ENCODE measurements at places on chromosomes 4 and X.
A peak's percentile ranks its signal among the peaks of the same experiment; 100 is the strongest.

- no peak for DNase-seq
Observed at GRCh38 chr4:37680089-37680488, 6.1 kb downstream of the RELL1 start.

DNA sequence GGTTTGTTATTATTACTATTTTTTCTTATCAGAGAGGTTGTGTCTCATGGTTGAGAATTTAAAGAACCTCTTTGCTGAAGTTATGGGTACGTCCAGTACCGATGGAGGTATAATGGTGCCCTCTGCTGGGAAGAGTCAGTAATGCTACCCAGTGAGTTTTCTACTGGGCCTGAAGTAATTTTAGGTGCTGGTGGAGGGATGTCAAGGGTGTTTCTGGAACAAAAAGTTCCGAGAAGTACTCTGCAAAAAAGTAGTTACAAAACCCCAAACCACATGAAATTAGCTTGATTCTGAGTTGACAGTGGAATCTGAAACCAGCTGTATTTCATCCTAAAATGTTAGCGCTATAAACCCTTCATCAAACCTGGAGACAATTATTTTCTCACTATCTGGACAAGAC, 102.5 kb upstream of the MID1 start:
- DNase-seq: peak; percentile 8

DNA sequence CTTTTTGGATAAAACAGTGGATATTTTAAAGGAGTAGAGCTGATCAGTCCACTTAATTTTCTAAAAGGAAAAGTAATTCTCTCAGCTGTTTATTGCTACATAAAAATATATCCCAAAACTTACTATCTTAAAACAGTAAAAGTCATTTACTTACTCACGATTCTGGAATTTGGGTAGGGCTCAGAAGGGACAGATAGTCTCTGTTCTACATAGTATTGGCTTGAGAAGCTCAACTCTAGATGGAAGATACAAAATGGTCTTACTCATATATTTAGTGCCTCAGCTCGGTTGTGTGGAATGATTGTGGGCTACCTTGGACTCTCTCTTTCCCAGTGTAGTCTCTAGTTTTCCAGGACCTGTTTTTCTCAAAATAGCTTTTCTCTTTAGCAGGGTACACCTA, 691.5 kb upstream of the POU3F4 start:
- DNase-seq: no peak

DNA sequence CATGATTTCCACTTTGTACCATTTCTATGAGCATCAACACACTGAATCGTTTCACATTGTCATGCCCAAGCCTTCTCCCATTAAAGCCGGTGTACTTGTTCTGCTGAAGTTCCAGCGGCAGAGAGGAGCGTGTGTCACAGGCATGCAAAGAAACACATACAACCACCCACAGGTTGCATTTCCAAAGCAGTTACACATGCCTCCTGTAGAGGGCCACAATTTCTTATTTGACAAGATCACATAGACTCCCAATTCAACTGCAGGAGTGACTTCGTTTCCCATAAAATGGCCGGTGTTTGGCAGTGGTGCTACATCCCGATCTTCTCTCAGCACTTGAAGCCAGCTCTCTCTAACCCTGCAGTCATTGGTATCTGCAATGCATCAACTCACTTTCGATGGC, 992.6 kb downstream of the NLGN4X start:
- no peak for DNase-seq

GRCh38 chr4:81631958-81632441, 160.3 kb upstream of the RASGEF1B start:
- no peak for DNase-seq

DNA sequence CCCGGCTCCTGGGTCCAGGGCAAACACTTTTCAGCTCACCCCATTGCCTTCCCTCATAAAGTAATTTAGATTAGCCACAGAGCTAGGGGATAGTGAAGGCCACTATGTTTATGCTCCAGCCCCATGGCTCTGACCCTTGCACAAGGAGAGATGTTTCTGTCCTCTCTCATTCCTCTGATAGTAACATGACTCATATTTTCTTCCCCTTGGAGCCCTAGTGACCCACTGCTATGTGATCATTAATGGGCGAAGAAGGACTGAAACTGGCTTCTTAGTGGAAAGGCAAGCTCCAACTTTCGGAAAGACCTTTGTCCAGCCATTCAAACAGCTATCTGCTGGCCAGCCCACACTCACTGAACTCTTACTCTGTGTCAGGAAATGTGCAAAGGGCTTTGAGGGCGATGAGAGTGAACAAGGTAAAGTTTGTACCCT, 12.3 kb downstream of the CLDN2 start:
- no peak for DNase-seq

- DNase-seq: no peak
Observed at GRCh38 chrX:148806145-148806870, 305.9 kb downstream of the AFF2 start.

- DNase-seq: no peak
Observed at GRCh38 chr4:169385376-169385775, 114.6 kb upstream of the SH3RF1 start.

DNA sequence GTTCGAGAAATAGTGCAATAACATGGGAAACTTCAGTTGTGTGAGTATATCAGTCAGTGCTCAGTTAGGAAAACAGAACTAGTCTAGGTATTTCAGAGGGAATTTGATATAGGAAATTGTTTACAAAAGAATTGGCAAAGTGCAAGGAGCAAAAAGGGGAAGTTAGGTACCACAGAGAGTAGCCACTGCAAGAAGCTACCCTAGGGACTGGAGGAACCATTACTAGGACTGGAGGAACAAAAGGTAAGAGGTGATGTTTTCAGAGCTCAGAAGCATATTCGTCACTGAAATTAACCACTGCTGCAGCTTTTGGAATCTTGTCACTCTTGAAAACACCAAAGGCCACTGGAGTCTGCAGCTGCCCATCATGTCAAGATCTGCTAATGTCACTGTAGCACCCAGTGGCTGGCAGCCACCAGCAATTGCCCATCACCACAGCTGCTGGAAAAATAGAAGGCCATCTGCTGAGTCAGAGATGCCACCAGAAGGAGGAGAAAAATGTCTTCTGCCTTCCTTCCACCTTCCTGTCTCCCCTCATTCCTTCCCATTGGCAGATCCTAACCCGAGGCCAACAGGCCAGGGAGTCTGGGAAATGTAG, 160.6 kb upstream of the RPS6KA3 start:
- no peak for DNase-seq

DNA sequence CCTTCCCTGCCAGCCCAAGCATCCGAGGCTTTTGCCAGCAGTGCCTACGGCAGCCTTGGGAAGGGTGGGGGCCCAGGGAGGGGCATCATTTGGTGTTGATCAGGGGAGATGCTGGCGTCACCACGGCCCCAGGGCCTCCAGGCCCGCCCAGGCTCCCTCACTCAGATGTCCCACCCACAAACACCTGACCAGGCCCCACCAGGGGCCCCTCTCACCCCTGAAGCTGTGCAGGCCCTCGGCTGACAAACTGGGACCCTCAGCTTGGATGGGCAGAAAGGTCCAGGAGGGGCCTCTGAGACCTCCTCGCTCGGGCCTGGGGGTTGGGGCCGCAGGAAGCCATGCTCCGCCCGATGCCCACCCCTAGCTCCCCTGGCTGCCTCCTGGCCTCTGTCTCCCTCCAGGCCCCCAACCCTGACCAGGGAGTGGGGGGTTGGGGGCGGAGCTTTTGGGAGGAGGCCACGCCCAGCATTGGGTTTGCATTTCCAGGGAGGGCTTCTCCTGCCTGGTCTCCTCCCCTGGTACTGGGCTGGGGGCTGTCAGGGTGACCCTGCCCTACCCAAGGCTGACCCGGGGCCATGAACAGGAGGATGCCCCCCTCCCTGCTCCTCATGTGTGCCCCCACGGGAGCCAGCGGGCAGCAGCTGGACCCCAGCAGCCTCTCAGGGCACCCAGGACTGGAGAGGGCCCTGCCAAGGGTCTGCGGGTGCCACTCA, 33.4 kb upstream of the SPON2 start:
- DNase-seq: no peak

- DNase-seq: no peak
Observed at GRCh38 chrX:154043003-154043763, 23.5 kb upstream of the IRAK1 start.

GRCh38 chr4:150387981-150388380, 194.0 kb upstream of the MAB21L2 start:
- DNase-seq: no peak

DNA sequence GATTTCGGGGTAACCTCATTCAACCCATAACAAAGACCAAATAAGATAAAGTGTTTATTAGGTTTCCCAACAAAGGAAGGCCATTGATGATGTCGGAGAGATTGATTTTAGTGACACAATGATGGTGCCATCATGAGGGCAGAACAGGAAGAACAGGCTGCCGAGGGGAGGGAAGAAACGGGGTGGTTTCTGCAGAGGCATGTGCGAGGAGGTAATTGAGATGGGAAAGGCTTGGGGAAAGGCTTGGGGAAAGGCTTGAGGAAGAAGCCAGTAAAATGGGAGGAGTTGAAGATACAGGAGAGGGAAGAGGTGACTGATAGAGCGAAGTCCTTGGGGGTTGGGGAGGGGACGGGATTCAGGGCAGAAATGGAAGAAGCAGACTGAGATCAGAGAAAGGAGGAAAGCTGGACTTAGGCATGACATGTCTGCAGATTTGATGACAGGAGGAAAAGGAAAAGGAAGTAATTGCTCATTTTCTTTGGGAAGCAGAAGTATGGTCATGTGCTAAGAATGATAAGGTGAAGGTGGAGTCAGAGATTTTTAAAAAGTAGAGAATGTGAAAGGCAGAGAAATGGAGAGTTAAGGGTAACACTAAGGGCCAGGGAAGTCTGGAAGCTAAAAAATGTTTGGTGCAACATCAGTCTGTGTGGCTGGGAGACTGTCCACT, 6.0 kb downstream of the HPSE start:
- DNase-seq: no peak

DNA sequence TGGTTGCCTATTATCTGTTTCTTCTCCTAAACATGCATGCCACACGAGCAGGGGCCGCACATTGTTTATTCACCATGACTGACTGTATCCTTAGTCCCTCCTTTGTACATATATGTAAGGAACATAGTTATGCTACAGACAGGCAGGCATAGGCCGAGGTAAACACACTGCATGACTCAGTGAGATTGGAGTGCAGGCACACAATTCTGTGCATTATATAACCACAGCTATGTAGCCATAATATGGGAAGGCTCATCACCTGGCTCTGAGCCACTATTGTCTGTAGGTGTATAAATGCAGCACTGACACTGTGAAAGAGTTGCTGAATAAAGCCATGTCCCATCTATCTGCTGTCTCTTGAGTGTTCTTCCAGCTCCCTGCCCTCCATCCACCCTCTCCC, 431.6 kb downstream of the IDS start:
- no peak for DNase-seq

- DNase-seq: no peak
Observed at GRCh38 chr4:182175788-182176519, 67.2 kb upstream of the TENM3 start.

DNA sequence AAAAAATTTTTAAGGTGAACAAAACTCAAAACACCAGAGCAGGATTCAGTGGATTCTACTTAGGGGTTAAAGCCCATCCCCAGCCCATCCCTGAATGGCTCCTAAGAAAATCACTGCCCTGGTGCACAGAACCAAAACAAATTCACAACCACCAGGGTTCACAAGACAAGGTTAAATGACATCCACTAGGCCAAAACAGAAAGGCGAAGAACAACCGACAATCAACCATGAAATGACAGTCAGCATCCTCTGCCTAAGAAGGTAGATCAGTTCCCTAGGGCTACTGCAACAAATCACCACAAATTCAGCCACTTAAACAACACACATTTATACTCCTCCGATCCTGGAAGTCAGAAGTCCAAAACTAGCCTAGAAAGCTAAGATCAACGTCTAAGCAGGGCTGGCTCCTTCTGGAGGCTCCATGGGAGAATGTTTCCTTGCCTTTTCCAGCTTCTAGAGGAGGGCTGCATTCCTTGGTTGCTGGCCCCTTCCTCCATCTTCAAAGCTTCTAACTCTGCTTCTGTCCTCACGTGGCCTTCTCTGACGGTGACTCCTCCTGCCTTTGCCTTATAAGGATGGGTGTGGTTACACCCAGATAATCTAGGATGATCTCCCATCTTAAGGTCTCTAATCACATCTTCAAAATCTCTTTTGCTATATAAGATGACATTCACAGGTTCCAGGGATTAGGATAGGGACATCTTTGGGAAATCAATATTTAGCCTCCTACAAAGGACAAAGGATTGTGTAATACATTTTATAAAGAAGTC, 1.8 kb downstream of the CCNQ start:
- no peak for DNase-seq

GRCh38 chr4:151481813-151482212, 72.8 kb downstream of the FHIP1A start:
- DNase-seq: no peak

DNA sequence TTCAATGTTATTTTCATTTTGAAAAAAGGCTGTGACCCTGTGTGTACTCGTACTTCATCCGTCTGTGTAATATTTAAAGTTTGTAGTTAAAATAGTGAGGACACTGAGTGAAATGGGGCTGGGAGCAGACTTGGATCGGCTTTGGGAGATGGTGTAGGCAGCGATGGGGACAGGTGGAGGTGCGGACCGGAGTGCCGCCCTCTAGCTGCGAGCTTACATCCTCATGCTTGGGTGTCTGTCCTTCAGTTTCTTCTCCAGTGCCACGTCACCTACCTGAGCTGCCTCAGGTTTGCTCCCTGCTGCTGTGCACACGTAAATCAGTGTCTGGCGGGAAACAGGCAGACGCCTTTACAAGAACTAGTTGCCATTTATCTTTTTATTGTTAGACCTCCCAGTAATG, 146.1 kb downstream of the GPR143 start:
- no peak for DNase-seq

- no peak for DNase-seq
Observed at GRCh38 chr4:140156529-140157171, 2.7 kb upstream of the MAML3 start.

GRCh38 chr4:67922697-67923096, 38.9 kb upstream of the TMPRSS11D start:
- DNase-seq: no peak

- no peak for DNase-seq
Observed at GRCh38 chr4:84666439-84666838, 83.5 kb downstream of the CDS1 start.

DNA sequence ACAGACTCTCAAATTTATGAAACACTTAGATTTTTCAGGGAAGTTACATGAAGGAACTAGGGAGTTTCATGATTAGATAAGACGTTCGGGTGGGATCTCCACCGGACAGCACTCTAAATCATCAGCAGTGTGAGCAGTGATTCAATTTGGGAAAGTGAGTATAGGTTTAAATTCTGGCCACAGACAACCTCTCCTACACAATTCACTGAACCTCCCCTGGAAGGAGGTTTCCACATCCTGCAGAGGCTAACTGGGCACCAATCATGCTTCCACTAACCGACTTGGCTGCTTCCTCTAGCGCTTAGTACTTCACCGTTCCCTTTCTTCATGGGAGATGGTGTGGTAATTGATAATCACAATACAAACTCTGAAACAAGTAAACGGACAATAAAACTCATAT, 5.6 kb downstream of the CXCL9 start:
- DNase-seq: no peak

- DNase-seq: no peak
Observed at GRCh38 chrX:10038585-10038984, 71.4 kb downstream of the CLDN34 start.

GRCh38 chr4:26299254-26299882, 21.4 kb upstream of the RBPJ start:
- DNase-seq: no peak

Measured in GM19239 (cell line).